ENCODE measurements at places on chromosomes 2 and 18.

DNA sequence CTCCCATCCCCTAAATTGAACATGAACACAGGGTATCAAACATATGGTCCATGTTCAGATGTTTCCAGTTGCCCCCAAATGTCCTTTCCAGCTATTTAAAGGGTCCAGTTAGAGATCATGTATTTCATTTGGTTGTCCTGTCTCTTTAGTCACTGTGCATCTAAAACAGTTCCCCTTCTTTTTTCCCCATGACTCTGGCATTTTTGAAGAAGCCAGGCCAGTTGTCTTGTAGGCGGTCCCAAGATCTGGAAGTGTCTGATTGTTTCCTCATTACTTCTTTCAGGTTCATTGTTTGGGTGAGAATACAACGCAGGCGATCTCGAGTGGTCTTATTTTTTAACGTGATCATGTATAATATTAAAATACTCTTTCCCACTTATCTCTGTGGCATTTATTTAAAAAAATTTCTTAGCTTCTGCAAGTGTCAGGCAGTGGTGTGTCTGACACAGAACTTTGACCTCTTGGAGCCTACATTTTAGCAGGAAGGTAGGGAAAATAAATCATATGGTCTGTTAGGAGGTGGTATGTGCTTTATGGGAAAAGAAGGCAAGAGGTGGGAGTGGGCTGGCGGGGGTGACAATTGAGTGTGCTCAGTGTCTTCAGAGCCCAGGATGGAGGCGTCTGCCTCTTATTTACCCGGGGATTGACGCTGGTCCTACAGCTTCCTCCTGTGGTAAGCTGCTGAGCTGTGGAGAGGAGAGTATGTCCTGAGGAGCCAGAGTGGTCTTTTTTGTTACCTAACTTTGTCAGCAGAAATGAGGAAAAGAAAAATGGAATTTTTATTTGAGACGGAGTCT, 8.1 kb downstream of the RAB31 start:
- DNase-seq: no peak

DNA sequence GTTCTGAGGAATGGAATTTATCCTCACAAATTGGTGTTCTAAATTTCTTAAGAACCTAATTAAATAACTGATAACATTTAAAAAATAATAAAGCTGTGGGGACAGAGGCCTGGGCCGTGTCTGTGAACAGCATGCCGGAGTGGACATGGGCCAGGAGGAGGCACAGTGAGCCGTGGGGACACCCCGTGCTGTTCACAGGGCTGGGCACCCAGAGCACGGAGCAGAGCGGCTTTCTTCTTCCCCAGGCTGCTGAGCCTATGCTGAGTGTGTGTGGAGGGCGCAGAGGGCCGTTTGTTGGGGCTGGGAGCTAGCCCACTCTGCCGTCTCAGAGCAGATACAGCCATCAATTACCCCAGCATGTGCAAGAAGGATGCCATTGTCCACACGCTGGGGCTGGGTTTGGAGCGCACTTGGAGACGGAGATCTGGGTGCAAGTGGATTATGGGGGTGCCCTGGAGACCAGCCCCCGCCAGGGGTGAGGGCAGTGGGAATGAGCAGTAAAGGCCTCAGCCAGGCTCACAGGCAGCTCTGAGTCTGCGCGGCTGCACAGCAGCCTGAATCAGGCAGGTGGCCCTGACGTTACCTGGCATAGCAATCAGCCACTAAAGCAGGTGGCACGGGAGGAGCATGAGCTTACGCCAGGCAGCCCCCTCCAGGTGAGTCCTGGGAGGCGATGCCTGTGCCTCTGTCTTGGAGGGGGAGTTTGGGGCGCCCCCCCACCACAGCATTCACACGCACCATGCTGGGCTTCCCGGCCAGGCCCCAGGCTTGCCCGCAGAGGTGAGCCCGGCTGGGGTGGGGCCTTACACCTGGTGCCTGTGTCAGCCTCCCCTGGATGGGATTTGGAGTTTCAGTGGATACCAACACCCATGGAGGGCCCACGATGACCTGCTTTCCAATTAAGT, 52.1 kb upstream of the SLC66A3 start:
- no peak for DNase-seq

DNA sequence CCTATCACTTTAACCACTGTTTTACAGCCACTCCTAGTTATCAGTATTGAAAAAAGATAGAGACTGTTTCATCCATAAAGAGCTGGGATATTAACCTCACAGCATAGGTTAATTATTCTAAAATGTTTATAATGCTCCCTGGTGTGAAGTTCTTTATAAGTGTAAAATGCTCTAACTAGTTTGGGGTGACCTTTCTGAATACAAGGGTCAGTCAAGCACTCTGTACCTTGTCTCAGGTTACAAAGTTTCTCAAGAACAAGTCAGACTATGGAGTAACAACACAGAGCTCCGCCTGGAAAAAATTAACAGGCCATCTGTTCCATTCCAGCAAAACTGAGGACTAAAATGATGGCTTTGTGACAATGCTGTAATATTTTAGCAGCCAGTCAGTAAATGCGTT, 107.4 kb downstream of the NOL4 start:
- no peak for DNase-seq

DNA sequence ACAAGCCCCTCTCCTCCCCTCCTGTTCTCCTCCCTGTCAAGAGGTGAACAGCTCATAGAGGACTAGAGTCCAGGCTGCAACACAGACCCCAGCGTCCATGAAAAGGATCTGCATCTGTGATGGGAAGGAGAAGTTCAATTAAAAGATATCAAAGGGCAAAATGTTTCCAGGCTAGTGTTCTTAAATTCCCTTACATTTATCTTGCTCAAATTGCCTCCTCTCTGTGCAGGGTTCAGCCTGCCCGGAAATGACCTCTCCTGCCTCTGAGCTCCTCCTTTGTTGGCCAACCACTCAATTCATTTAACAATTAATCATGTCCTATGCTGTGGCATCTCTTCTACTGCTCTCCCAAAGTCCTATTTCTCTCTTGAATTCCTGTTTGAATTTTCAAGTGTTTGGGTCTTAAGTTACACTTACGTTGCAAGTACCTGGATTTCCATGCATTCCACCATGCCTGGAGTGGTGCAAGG, 105.3 kb downstream of the TSN start:
- DNase-seq: no peak

GRCh38 chr18:31776093-31776492, 15.4 kb upstream of the SLC25A52 start:
- DNase-seq: peak; percentile 30

DNA sequence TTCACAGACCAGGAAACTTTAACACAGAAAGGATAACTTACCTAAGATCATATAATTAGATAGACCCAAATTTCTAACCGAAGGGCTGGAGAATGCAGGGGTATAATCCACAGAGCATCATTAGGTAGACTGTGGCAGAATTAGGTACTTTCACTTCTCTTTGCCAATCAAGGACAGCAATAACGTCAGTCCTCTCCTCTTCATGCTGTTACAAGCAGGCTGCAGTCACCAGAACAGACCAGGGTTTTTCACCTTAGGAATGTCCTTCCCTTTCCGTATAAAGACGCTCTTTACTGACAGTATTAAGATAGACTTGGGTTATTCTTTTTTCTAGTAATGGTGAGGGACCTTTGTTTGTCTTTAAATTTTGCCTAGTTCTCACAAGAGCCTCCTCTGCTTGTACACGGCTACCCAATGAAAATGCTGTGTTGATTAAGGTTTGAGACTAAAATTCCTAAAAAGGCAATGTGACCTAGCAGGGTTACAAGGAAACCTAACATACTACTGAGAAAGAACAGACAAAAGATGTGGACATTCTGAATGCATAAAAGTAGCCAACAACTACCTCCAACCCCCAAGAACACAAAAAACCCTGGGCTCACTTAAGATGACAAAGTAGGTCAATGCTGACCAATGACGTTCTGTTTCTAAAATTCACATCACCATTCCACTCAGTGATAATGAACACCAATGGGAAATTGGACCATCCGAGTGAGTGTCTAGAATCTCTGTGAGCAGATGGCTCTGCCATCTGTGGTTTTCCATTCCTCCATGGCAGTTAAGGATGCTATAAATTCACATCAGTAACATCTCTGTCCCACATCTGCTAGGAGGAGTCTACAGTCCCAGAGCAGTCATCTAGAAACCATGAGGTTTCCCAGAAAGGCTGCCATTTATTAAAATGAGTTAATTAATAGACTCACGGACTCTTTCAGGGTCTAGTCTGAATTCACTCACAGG, 2.1 kb downstream of the PDIA6 start:
- no peak for DNase-seq

GRCh38 chr2:10245021-10245420, 57.7 kb upstream of the HPCAL1 start:
- no peak for DNase-seq

- no peak for DNase-seq
Observed at GRCh38 chr18:213966-214365, 53.9 kb downstream of the THOC1 start.

DNA sequence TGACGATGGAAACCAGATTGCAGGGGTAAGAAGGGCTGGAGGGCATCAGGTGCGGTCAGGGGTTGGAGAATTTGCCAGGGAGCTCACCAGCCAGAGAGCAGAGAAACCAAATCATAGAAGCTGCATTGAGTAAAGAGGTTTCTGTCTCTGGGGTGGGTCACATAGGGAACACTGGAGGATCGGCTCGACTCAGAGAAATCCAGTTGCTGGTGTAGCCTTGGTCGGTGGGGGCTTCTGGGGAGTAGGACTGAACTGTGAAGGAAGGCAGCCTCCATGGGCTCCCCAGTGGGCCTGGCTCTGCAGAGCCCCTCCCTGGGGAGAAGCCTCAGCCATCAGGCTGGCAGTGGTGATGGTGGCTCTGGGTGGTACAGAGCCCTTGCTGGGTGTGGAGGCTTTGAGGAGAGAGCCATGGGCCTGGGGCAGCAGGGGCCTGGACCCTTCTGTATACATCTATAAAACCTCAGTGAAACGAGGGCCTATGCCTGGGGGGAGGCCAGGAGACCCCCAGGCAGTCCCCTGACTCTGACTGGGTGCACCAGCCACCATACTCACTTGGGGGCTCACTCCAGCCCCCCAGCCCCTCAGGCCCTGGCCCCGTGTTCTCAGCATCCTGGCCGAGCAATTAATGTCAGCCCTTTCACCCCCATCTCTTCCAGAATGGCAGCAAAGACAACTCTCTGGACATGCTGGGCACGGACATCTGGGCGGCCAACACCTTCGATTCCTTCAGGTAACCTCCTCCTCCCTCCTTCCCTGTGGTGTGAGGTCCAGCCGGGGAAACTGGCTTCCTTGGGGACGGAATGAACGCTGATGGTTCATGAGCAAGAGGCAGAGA, 124.5 kb downstream of the CTIF start:
- no peak for DNase-seq

GRCh38 chr2:96701636-96702035, 38.2 kb downstream of the LMAN2L start:
- DNase-seq: no peak

DNA sequence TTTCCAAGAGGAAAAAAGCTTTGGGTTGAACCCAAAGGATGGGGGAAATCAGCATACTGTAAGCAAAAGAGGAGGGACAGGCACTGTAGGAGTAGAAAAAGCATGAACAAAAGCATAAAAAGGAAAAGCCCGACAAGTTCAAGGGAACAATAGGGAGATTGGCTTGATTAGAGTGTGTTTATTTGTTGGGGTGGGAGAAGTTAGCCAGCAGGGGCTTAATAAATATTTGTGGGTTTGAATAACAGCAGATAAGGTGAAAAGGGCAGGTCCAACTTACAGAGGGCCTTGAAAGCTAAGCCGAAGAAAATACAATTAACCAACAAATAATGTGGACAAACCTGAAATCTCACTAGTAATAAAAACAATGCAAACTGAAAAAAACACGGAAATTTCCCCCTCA, 126.7 kb downstream of the THADA start:
- DNase-seq: no peak

DNA sequence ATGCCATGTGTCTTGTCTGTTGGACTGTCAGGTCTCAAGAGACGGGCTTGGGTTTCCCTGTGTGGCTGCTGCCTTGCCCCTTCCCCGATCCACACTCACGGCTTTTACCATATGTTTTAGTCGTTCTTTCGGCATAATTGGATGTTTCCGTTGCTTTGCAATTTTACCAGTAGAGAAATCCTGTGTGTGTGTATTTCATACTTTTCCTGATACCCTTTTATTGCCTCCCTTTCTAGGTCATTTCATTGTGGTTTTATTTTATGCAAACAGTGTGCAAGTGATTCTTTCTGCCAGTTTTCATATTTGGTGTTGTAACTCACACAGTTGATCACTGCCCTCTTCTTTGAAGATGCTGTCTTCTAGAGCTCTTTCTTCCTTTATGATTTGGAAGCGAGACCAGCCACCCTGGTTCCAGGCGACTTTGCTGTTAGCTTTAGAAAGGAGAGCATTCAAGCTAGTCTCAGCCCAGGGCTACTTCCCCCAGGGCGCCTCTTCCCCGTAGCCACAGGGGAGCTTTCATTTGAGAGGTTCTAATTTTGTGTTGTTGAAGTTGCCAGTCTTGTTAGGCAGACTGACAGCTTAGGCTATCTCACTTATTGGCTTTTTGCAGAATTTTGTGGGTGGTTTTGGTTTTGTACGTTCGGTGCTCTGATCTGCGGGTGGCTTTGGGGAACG, 17.0 kb downstream of the SH3BP4 start:
- DNase-seq: no peak

DNA sequence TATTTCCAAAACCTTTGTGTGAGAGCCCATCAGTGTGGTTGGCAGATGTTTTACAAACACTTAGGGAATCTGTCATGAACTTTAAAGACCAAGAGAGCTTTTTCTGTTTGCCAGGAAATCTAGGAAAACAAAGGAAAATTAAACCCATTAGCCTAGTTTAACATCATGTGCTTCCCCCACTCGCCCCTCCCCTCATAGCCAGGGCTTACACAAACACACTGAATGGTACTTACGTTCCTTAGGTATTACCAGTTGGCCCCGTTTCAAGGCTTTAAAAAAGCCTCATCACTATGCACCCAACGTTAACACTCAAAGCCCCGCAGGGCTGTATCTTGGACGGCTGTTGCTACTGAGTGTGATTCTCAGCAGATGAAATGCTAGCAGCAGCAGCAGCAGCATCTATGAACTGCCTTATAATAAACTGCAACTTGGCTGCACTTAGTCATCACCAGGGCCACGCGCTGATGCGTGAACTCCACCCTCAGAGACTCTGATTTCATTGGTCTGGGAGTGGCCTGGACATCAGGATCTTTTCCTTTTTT, 20.1 kb upstream of the TTC39C start:
- DNase-seq: no peak

DNA sequence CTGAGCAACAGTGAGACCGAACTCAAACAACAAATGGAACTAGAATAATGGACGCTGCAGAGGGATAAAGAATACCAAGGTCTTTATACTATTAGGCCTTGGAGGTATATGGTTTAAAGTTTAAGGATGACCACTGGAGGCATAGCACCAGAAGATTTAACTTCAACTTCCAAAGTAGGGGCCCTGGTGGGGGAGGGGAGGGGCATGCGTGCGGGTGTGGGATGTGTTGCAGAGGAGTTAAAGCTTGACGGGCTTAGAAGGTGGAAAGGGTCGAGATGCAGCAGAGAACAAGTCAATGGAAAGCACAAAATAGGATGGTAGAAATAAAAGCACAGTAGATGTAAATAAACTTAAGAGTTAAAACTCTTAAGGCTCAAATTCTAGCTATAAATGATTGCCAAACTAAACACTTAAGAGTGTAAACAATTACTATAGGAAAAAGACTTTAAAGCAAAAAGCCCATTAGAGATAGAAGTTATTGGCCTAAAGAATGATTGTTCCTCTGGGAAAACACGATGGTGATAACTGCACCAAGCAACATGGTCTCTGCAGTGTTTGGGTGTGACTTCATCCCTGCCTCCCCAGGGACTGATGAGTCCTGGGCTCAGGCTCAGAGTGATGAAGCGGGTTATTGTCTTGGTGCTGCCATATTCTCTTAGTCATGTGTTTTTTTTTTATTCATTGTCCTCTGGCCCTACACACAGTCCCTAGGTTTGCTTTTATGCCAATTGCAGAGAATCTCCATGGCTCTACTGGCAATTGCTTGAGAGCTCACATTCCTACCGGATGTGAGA, 13.0 kb downstream of the RRM2 start:
- no peak for DNase-seq
